Left lung (tissue), 14 donors: ENCODE measurements at places on chromosomes 13 and 19.
A peak's percentile ranks its signal among the peaks of the same experiment; 100 is the strongest.

- no peak for DNase-seq
Measured at GRCh38 chr19:38478273-38478971, 44.9 kb downstream of the RYR1 start.

GRCh38 chr13:47168066-47168465 lies 271.2 kb upstream of the HTR2A start:
- no peak for DNase-seq

- no peak for DNase-seq
Measured at GRCh38 chr13:87172166-87172835, 498.9 kb upstream of the SLITRK5 start.

- DNase-seq, result no peak
Measured at GRCh38 chr19:1291761-1292418, 6.2 kb downstream of the EFNA2 start.

DNA sequence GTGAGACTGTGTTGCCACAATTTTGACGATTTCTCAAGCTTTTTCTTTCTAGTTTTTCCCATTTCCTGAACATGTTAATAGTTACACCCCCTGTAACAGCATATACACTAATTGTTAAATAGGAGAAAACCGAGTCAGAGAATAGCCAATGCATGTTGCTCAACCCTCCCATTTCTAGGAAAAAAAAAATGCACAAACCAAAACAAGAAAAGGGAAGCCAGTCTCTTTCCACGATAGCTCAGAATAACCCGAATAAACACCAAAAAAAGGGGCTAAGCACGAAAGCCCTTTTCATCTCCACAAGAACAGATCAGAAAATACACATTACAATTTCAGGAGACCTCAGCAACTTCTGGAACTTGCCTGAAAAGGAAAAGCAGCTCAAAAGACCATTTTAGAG lies 16.3 kb downstream of the LATS2 start:
- DNase-seq, result no peak

GRCh38 chr13:104641309-104641708 lies 1575.1 kb upstream of the SLC10A2 start:
- no peak for DNase-seq

GRCh38 chr13:32173881-32174280 lies 141.3 kb downstream of the ZAR1L start:
- no peak for DNase-seq

DNA sequence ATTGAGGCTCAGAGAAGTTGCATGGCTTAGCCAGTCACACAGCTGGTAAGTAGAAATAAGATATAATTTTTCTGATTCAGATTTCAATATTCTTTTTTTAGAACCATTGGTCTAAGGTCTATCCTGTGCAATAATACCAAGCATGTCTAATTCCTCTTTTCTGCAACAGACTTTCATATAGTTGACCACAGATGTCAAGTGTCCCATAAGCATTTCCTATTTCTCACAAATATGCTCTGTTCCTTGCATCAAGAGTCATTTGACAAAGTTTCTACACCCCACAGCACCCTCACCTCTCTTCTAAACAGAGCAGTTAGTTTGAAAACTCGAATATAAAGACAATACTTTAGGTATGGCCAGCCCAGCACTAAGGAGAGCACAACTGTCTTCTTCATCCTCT lies 26.8 kb upstream of the SACS start:
- DNase-seq, result no peak

DNA sequence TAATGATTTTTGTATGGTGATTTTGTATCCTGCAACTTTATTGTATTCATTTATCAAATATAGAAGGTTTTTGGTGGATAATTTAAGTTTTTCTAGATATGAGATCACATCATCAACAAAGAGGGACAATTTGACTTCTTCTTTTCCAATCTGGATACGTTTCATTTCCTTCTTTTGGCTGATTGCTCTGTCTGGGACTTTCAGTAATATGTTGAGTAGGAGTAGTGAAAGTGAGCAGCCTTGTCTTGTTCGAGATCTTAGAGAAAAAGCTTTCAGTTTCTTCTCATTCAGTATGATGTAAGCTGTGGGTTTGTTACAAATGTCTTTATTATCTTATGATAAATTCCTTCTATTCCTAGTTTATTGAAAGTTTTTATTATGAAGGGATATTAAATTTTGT lies 352.0 kb upstream of the DACH1 start:
- DNase-seq, result no peak

DNA sequence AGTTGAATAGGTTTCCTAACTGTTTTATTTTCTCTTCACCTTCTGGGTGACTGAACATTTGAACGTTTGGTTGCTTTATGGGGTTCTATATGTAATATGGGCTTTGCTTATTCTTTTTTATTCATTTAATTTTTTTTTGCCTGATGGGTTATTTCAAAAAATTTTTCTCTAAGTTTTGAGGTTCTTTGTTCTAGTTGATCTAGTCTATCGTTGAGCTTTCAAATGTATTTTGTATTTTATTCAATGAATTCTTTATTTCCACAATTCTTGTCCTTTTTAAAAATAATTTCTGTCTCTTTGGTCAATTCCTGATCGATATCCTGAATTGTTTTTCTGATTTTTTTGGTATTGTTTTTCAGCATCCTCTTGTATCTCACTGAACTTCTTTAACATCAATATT lies 239.5 kb upstream of the PCDH9 start:
- no peak for DNase-seq

DNA sequence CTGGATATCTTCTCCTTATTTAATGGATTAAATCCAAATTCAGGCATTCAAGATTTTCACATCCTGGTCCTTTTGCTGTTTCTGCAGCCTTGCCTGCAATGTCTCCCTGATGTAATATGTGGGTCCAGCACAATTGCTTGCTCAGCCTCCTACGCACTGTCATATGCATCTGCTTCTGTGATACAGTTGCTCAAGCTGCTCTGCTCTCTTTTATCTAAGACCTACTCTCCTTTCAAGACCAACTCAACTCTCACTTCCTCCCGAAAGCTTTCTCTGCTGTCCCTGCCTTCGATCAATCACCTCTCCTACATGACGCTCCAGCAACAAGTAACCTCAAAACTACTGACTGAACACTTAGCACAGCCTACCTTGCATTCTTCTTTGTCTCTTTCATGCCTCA lies 138.2 kb downstream of the DCLK1 start:
- no peak for DNase-seq

DNA sequence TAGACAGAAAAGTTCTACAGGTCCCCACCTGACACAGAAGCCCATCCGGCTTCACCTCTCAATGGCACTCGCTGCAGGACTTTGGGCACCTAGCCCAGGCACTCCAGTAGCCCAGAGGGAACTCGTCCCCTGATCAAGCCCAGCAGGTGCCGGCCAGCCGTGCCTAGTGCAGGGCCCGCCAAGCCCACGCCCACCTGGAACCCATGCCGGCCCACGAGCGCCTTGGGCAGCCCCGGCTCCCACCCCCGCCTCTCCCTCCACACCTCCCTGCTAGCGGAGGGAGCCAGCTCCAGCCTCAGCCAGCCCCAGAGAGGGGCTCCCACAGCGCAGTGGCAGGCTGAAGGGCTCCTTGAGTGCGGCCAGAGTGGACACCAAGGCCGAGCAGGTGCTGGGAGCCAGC lies 268.8 kb downstream of the SLITRK1 start:
- DNase-seq, result no peak

- no peak for DNase-seq
Measured at GRCh38 chr13:72168126-72168855, 301.3 kb upstream of the DACH1 start.

DNA sequence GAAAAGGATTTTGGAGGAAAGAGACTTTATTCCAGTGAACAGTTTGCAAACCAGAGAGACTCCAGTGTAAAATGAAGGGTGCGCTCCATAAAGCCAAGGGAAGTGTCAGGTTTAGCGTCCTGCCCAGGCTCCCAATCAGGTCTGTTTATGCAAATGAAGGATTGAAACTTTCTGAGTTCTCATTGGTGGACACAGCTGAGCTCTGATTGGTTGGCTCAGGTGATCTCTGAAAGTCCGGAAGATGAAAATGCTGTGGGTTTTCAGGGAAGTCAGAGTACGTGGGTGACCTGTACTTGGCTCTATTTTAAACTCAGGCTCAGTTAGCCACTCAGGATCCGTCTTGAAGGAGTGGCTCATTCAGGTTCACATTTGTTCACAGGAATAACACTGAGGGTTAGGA lies 28.7 kb upstream of the CD33 start:
- DNase-seq, result no peak

GRCh38 chr13:51397262-51397941 lies 55.4 kb downstream of the INTS6 start:
- no peak for DNase-seq

DNA sequence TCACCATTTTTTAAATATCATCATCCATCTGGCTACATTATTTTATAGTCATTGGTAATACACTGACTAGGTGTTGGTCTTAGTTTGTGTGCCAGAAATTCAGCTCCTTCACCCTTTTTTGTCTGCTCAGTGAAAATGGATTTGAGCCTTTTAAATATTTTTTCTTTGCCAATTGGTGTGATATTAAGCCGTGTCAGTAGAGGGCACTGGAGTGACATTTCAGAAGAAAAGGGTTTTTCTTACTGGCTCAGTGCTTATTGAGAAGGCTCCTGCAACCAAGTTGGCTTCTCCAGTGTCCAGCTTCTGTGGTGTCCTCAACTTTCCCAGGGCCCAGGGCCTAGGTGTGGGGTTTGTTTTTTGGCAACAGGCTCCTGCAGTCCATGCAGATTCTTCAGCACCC lies 546.6 kb downstream of the DACH1 start:
- DNase-seq, result no peak

DNA sequence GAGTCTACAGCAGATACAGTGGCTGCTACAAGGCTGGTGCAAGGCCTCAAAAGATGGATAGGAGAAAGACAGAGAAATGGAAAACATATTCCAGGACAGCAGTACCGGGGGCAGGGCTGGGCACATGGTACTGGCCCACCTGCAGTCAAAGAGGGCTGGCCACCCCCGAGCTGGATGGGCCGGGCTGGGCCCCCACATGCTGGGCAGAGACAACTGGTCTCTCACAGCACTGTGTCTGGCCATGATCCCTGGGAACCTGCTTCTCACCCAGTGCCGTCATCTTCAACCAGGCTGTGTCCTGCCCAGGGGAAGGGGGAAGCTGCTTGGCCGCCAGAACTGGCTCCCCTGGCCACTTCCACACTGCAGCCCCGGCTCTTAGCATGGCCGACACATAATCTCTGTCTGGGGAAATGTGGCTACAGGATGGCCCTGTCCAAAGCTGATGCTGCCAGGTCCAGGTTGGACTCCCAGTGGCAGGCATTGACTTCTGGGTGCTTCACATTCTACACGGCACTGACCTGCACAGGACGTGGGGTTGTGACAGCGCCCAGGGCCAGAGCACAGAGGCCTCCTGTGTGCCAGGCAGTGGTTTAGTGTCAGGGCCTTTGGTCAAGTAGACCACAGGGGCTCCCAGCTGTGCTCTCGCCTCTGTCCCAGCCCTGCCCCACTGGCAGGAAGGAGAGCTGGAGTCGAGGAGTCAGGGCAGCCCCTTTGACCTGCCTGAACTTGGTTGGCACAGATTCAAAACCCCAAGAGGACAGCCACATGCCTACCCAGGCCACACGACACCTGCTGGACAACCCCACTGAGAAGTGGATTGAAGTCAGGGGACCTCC lies 21.7 kb downstream of the PEPD start:
- peak; percentile 71 for DNase-seq

- no peak for DNase-seq
Measured at GRCh38 chr13:113047587-113047986, 58.0 kb upstream of the F7 start.

DNA sequence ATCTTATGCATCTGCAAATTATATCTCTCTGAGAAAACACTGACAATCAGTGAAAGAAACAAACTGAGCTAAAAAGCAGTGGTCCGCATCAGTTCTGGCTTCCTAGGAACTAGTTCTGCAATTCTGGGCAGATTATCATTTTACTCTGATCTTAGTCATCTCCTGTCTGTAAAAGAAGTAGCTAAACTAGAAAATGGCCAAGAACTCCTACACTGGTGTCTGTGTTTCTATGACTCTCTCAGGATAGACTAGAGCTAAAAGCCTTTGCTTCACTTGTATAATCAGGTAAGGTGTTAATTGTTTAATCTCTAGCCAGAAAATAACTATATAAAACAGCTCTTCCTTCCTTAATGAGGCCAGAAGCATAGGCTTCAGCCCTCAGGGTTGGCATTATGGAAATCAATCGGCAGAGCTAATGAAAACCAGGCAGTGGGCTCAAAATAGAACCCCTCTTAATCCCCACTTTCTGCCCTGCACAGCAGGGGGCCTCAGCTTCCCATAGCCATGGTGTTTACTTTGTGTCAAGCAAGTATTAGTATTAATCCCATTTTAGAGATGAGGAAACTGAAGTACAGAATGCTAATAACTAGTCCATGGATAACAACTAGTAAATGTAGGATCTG lies 459.2 kb downstream of the FGF14 start:
- no peak for DNase-seq

DNA sequence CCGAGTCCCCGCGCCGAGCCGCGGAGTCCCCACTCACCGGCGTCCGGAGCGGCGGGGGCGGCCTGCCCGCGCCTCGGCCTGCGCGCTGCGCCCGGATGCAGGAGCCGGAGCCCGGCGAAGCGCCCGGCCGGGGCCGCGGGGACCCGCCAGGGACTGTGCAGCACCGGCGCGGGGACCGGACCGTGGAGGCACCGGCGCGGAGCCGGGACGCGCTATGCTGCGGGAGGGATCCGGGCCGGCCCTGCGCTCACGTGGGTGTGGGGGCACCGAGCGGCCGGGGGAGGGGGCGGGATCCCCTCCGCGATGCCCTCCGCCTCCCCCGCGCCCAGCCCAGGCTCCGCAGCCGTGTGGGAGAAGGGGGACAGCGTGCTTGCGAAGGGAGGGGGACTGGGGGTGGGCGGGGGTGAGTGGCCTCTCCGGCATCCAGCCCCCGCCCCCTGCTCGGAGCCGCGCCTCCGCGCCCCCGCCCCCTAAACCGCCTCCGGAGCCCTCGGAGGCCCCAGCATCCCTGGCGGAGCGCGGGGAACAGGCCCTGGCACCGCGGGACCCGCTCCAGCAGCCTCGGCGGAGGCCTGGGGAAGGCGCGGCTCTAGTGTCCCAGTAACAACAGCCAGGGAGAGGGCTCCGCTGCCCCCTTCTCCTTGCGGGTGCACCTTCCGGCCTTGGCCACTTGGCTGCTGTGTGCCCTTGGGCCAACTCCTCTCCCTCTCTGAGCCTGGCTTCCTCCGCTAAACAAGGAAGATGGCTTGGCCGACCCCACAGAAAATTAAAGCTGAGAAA lies at the start of gene SLC1A6:
Gene SLC1A6 (minus strand): TSS at position 389 of the 780 bp plus-strand sequence. CDS start 6,954 bp downstream, outside the sequence.
- DNase-seq, result no peak

GRCh38 chr13:61084988-61085387 lies 330.7 kb downstream of the PCDH20 start:
- DNase-seq, result no peak

GRCh38 chr13:91303031-91303430 lies 44.5 kb upstream of the MIR17HG start:
- no peak for DNase-seq

GRCh38 chr13:76822698-76823267 lies 63.4 kb downstream of the KCTD12 start:
- no peak for DNase-seq

GRCh38 chr13:31537052-31537451 lies 202.3 kb upstream of the RXFP2 start:
- DNase-seq, result no peak
